Germinal center (tissue), 1 donor: ENCODE measurements at places on chromosomes 3 and 15.

DNA sequence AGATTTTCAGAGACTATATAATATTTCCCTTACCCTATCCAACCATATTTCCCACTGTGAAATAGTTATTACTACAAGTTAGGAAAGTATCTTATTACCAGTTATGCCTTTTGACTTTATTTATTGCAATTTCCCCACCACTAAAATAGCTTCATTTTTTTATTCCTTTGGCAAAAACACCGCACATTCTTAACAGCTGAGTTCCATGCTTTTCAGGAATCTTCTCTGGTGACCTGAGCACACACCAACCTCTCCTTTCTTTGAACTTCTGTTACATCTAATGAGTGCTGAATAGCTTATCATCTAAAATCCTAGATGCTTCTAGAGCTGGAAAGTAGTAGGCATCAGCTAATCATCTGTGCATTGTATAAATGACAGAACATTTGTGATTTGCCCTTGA lies 99.1 kb downstream of the UBE2E2 start:
- no peak for DNase-seq

- no peak for DNase-seq
These were observed 19.7 kb upstream of the PTPRG start for GRCh38 chr3:61541694-61542093.

DNA sequence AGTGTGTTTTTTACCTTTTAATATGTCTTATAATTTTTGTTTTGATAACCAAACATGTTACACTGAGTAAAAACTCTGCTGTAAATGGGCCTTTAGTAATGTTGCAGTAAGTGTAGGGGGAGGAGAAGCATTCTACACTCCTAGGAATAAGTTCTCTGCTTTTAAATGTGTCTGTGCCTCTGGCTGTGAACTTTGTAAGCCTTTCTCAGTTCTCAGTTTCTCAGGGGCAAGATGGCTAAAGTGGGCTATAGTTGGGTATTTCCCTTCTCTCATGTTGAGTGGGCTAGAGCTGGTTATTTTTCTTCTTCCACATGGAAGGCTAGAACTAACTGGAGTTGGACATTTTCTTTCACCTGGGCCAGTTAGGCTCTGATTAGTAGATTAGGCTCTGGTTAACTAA lies 75.3 kb upstream of the NUDT16 start:
- DNase-seq = no peak

DNA sequence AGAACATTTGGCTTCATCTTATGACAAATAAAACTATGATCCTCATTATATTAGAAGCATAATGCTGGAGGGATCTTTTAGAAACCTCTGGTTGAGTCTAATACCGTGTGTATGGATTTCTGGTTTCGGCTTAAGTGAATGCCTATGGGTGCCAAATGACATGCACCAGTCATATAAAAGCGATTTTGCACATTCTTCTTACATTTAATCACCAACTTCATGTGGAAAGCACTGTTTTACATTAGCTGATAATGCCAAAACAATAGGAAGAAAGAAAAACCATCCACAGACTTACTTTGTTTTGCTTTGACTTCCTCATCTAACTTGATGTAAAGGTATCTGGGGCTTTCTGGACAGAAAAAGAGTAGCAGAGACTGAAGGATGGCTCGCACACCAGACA lies 20.9 kb downstream of the SLC2A2 start:
- no peak for DNase-seq

DNA sequence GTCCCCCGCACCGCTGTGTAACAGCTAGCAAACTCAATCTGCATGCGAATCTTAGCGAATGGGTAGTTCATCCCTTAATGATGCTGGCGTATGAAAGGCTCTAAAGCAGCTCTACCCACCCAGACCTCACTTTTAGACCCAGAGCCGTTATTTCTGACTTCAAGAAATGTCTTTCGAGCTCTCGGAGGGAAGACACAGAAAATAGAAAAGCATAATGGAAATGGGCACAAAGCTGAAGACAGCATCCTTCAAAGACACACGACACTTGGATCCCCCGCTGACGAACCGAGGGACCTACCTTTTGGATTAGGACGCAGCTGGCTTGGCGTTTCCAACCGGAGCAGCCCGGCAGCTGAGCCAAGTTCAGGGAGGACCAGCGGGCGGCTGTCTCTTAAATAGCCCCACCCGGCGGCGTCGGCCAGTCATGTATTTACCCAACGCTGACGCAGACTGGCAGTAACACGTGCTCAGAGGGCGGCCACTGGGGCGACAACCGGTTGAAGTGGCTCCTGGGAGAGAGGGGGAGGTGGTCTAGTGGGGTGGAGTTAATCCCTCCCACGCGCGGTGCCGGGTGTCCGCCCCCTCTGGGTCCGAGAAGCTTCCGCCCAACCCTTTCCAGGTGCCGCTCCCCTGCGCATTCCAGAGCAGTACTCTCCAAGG lies 1.5 kb downstream of the CCK start:
- DNase-seq = no peak

DNA sequence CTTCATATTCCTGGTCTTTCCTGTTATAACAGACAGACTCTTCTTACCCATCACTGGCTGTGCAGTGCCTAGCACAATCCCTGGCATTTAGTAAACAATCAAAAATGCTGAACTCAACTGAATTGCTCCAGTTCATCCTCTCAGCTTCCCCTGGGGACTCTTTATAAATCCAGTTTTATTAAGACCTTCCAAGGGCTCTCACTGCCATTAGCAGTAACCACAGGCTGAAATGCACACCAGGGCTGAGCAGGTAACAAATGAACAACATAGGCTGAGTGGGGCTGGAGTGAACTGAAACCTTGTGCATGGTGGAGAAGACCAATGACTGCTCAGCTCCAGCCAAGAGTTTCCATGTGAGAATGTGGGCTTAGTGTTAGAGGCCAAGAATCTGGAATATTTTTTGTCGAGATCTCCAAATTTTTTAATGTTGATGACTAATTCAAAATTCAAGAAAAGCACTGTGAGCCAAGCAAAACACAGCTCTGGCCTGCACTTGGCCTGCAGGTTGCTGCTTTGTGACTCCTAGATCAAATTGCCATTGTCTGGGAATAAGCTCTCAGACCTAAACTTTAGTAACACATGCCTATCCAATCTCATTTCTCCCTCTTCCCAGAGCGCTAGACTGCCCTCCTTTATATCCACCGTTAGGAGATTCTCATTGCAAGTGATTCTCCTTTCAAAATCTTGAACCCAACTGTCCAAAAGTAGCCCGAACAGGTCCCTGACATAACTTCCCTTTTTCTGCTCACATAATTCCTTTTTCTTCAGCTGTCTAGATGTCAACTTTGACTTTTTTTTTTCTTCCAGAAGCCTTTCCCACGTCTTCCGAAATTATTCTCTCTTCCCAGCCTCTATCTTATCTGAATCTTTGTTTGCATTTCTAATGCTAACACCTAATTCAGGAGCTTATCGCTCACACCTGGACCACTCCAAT lies 7.4 kb downstream of the SQOR start:
- DNase-seq = no peak

DNA sequence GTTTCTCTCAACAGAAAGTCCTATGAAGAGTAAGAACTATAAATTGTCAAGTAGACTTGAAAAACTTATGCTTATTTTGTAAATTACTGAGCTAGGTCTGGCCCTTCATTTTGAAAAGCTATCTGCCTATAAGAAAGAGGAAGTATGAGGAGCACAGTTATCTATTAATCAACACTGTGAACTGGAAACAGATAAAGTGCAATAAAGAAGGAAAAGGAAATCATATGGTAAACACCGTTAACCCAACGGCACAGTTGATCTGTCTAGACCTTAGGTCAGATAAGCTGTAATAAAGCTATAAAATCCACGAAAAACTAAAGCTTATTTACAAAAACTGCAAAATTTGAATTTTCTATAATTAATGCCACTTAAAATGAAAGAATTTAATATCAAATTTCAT lies 242.5 kb downstream of the ZBTB20 start:
- no peak for DNase-seq

DNA sequence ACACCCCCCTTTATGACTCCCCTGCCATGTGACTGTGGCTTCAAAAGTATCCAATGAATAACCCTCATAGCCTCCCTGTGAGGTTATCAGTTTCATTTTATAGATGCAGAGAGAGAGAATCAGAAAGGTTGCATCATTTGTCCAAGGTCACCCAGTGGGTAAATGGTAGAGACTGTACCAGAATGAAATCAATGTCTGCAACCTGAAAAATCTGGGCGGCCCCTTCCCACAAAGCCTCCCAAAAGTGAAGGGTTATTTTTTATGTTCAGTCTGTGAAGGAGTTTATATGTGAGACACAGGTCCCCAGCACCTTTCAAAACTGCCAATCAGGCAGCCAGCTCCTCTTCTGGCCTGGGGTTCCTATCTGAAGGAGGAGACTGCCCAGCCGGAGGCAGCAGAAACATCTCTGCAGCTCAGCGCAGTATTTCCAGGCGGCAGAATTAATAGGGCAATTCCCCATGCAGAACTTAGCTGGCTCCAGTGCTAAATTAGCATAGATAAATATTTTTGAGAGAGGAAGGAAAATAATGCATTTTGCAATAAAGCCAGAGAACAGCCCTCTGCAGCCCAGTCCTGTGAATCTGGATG lies 130.8 kb upstream of the PRR20G start:
- no peak for DNase-seq

DNA sequence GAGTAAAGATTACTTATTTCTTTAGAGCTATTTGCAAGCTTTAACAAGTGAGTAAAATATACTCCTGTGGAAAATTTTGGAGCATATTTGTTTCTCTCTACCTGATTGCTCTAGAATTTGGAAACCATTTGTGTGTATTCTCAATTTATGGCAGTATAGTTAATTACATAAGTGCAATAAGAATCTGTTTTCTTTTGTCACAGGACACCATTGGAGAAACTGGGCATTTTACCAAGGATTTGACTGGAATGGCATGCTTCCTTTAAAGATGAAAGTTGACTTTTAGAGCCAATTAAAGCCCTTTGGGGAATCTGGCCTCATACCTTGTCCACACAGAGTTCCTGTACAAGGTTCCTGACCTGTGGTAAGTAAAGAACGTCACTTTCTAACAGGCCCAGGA lies 38.4 kb downstream of the PAQR5 start:
- no peak for DNase-seq

GRCh38 chr3:32045091-32045915 lies 61.1 kb upstream of the GPD1L start:
- DNase-seq = no peak

GRCh38 chr3:62718011-62718410 lies 157.2 kb downstream of the CADPS start:
- no peak for DNase-seq

- no peak for DNase-seq
These were observed 65.1 kb upstream of the CBLB start for GRCh38 chr3:105933871-105934270.

DNA sequence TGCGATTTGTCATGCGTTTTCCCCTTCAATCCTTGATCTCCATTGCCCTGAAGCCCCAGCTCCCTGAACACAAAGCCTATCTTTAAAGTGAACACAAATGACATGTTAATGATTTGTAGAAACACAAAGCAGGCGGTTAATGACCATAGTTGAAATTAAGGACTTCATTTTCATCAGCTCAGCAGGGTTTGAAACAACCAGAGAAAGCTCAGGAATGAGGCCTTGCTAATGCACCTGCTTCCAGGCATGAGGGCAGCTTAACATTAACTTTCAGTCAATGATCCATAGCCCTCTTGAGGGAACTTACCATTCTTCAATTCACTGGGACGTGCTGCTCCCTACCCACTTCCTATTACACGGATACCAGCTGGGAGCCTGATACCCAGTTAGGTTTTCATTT lies 427.2 kb upstream of the CBLB start:
- DNase-seq = no peak

- no peak for DNase-seq
These were observed 16.6 kb downstream of the NRG4 start for GRCh38 chr15:75995611-75996010.

- no peak for DNase-seq
These were observed 141.9 kb upstream of the CCDC54 start for GRCh38 chr3:107235193-107235927.

DNA sequence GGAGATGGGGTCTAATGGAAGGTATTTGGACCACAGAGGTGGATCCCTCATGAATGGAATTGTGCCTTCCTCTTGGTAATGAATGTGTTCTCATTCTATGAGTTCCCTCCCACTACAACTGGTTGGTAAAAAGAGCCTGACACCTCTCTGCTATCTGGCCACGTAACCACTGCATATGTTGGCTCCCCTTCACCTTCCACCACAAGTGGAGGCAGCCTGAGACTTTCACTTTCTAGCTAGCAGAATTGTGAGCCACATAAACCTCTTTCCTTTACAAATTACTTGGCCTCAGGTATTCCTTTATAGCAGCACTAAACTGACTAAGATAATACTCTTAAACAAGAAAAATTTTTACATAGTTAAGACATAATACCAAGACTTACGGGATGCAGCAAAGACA lies 155.3 kb downstream of the NR1I2 start:
- no peak for DNase-seq

DNA sequence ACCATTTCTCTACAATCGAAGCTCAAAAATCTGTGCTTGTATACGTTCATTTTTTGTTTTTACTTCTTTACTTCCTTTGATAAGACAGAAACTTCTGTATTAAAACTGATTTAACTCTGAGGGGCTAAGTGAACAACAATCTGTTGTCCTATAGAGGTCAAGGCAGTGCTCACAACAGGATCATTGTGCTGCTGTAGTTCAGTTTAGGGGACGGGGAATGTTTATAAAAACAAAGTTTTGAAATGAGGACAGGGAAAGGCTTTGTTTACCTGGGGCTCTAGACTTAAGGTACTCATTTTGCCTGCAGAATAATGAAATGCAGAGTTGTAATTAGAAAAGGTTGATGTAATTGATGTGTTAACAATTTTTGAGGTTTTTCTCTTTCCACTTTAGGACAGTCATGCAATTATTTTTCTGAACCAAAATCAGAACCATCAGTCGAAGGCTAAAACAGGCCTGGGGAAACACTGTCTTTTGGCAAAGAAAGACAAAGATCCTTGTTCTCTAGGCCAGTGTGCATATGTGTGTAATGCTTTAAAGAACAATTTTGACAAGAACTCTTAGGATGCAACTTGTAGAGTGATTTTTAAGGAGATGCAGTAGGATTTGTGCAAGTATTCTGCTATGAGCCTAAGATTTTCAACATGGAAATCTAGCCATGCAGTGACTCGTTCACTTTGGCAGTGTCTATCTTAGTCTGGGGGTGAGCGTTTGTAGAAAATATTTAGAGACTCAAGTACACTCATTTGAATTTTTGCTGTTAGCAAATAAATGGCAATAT lies 165.2 kb downstream of the PGPEP1L start:
- DNase-seq = no peak

DNA sequence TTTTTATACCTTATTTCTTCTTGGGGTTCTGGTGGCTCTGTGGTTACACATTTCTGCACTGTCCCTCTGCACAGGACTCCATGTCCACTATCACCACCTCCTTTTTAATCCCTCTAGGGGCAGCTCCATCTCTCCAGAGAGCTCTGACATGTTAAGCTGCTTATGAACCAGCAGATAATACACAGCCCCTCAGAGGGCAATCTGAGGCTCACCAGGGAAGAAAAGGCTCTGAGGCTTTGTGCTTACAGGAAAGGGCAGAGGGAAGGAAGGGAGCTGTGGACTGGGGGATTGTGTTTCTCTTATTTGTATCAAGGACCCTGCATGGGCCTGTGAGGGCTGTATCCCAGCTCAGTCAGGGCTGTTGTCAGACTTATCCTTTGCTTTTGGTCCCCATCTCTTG lies 164.5 kb downstream of the EPHB1 start:
- DNase-seq = no peak

GRCh38 chr15:49063402-49064280 lies 17.4 kb upstream of the SECISBP2L start:
- no peak for DNase-seq
